ENCODE measurements at places on chromosomes 1 and 21.

DNA sequence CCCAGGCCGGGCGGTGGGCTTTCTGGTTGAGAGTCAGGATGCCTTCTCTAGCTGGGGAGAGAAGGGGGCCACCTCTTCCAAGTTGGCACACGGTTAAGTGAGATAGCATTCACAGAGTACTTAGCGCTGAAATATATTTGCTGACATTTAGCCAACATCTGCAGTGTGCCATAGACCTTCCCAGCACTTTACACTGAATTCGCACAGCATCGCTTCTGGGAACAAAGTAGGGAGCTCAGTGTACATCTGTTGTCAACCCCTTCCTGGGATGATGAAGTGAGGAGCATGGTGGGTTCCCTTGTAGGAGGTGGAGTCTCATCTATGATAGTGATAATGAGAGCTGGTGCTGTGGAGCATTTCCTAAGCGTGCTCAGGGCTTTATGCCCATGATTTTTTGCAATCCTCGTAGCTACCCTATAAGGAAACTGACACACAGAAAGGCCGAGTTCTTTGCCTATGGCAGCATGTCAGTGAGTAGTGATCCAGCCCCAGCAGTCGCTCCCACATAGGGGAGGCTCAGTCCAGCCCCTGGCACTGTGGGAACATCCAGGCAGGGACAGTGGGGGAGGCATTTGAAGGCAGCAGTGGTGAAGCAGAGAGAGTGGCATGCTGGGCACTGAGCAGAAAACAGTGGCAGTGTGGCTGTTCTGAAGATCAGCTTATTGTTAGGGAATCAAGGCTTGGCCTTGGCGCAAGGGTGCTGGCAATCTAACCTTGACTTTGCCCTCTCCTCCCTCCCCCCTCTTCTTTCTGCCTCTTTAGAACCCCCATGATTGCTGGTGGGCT lies 176.2 kb downstream of the PGBD5 start:
- no peak for DNase-seq
- no peak overlapping the region for H3K4me3 ChIP-seq
- H3K4me1 ChIP-seq = peaks cover 6% of the 10 kb centered on the region
- no peak overlapping the region for H3K27ac ChIP-seq
- no peaks in the 10 kb centered on the region for H3K36me3 ChIP-seq

DNA sequence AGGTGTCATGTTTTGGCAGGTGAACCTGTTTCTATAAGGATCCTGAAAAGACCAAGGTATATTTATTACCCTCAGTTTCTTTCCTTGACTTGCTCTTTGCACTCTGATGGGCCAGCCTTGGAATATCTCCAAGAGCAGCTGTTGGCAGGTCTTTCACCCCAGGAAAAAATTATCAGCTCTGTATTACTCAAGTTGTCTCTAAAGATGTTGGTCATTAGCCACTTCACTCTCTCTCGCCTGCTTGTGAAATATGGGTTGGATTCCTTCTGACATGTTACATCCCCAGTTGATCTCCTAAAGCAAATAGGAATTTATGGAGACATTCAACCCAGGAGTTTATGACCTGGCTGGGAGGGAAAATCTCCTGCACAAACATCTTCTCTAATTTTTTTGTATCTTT lies 85.9 kb downstream of the KCNJ15 start:
- no peaks in the 10 kb centered on the region for H3K36me3 ChIP-seq
- DNase-seq = no peak
- H3K27me3 ChIP-seq = no peaks in the 10 kb centered on the region
- H3K4me1 ChIP-seq = no peaks in the 10 kb centered on the region
- no peak overlapping the region for H3K27ac ChIP-seq

- DNase-seq = no peak
- peaks cover 50% of the 10 kb centered on the region for H3K27me3 ChIP-seq
- H3K4me3 ChIP-seq = peak overlapping the region; percentile 67
- H3K4me1 ChIP-seq = peaks cover 40% of the 10 kb centered on the region
Measured at GRCh38 chr1:155125946-155126555, 1.6 kb upstream of the EFNA1 start.

DNA sequence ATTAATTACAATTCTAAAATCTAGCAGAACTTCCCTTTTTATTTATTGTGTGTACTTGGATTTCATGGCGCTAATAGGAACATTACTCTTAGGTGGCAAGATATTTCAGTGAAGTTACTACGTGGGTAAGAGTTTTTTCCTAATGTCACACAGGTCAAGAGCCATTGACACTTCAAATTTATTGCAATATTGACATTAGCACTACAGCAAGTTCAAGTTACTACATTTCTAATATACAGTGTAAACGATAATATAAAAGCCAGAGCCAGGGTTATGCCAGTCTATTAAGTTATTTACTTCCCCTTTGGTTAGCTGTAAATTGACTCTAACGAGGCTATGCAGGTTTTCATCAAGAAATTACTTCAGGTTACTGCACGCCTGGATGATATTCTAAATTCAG lies 29.7 kb downstream of the CHODL start:
- H3K27ac ChIP-seq = no peak overlapping the region
- no peak for DNase-seq
- no peaks in the 10 kb centered on the region for H3K36me3 ChIP-seq
- H3K4me3 ChIP-seq = no peak overlapping the region

DNA sequence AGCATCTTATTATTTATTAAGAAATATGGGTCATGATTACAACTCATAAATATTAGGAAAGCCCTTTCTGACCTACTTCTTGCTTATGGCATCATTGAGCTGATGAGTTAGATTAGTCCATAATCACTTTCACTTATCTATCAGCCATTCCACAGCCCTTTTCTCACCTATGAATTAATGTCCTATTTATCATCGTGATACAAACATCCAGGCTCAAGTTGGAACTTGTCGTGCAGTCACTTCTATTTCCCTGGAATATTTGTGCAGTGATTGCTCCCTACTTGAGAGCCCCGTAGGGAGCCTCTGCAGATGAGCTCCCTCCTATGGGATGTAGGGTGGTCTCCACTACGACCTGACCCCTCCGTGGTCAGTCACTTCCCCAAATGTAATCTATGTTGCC lies 8.1 kb upstream of the F3 start:
- no peak overlapping the region for H3K4me3 ChIP-seq
- H3K36me3 ChIP-seq = no peaks in the 10 kb centered on the region
- no peak overlapping the region for H3K27ac ChIP-seq
- DNase-seq = no peak

- H3K4me1 ChIP-seq = no peaks in the 10 kb centered on the region
- no peak overlapping the region for H3K4me3 ChIP-seq
- DNase-seq = no peak
- H3K27me3 ChIP-seq = no peaks in the 10 kb centered on the region
Measured at GRCh38 chr21:33667636-33668035, 25.3 kb downstream of the ITSN1 start.

DNA sequence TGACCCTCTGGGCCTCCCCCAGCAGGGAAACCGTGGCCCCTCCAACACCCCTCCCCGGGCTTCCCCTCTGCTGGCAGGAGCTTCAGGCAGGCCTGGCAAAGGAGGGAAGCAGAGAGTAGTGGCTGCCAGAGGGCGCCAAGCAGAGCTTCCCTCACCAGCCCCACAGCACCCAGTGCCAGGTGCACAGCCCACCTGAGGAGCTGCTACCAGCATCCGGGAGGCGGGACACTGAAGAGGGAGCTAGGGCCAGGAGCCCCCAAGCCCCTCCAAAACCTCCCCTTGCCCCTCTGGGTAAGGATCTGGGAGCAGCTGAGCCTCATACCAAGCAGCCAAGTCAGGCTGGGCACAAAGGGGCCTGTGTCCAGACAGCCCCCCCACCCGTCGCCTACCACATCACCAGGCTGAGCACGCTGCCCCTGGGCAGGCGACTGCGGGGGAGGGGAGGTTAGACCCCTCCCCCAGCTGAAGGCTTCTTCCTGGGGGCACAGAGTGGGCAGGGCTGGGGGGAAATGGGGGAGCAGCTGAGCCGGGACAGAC lies 19.6 kb downstream of the CCDC24 start:
- no peak overlapping the region for H3K27ac ChIP-seq
- DNase-seq = no peak

- H3K4me3 ChIP-seq = no peak overlapping the region
- no peaks in the 10 kb centered on the region for H3K27me3 ChIP-seq
- 0 out of 2 replicates have a peak, but pooled peaks cover 2% of the 10 kb centered on the region for H3K4me1 ChIP-seq
- no peak overlapping the region for H3K27ac ChIP-seq
Measured at GRCh38 chr1:115807723-115808122, 33.2 kb downstream of the NHLH2 start.

DNA sequence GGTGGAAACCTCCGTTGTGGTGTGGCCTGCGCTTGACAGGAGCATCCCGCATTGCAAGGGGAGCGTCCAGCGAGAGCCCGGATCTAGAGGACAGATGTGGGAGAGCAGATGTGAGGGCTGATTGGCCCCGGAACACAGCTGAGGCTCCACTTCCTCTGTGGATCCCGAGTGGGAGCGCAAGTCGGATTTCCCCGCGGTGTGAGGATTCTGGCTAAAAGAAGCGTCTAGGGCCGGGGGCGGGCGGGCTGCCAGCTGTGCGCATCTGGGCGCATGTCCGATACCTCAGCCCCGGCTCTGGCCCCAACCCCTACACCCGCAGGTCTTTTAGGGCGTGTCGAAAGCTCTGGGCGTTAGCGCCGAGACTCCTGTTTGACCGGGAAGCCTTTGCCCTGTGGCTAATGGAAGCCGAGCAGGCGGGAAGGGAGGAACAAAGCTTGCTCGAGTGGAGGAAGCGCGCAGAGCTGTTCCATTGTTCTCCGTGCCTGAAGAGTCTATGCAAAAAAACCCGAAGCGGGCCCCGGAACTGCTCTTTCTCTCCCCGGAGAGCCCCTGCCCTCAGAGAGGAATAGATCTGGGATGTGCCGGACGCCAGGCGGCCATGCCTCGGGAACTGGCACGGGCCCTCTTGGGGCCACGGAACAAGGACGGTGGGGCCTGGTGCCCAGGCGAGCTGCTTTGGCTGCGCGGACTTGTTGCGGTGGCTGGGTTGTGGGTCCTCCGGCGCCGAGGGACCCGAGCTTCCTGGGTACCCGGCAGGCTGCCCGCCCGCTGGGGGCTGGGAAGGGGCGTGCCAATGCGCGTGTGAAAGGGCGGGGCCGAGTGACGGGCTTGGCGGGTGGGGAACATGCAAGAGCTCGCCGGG lies 111.1 kb downstream of the NAV1 start:
- H3K36me3 ChIP-seq = no peaks in the 10 kb centered on the region
- peak; percentile 90 for DNase-seq
- no peak overlapping the region for H3K27ac ChIP-seq
- H3K27me3 ChIP-seq = no peaks in the 10 kb centered on the region
- peaks cover 33% of the 10 kb centered on the region for H3K4me1 ChIP-seq

DNA sequence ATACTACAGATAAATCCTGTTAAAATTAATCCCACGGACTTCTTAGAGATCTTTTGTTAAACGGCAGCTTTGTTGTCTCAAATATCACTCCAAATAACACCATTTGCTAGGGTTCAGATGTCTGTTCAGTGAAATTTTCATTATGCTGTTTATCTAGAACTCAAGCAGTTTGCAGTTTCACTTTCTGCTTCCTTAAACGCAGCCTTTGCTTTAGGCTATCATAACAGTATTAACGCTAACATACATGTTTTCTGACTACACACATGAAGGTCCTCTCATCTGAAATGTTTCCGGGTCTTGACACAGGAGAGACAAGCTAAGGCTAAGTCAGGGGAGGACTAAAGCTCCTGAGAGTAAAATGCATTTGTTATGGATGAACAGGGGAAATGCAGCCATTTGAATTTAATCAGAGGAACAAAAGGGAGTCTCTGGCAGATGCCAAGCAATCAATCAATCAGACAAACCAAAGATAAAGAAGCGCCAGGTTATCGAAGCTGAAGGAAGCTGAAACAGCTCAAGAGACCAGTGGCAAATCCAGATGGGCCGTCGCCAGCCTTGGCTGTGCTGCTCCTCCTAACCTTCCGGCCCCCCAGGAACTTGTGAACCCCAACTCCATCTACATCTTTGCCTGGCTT lies 16.9 kb downstream of the CCSAP start:
- peaks cover 35% of the 10 kb centered on the region for H3K36me3 ChIP-seq
- H3K4me1 ChIP-seq = no peaks in the 10 kb centered on the region
- DNase-seq = no peak

DNA sequence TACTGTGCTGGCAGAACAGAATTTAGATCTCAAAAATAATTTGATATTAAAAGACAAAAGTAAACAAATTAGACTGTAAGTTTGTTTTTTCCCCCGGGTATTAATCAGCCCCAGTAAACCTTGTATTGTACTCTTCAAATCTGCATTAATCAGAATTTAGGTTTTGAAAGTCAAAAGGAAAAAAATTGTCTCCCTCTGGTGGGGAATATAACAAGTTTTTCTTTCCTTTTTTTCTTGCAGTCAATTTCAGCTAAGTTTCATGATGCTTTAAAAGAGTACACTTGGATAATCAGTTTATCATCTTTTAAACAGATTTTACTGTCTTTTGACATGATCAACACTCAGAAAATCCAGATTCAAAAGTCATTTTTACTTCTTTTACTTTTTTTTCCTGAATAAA lies 134.5 kb upstream of the PKN2 start:
- no peak overlapping the region for H3K4me3 ChIP-seq
- DNase-seq = no peak
- H3K27me3 ChIP-seq = no peaks in the 10 kb centered on the region

GRCh38 chr21:45372732-45373355 lies 32.1 kb upstream of the COL18A1 start:
- H3K27me3 ChIP-seq = no peaks in the 10 kb centered on the region
- no peak overlapping the region for H3K27ac ChIP-seq
- H3K4me3 ChIP-seq = no peak overlapping the region
- no peak for DNase-seq

GRCh38 chr1:232667778-232668165 lies 37.8 kb upstream of the SIPA1L2 start:
- no peaks in the 10 kb centered on the region for H3K36me3 ChIP-seq
- no peak overlapping the region for H3K27ac ChIP-seq
- no peak overlapping the region for H3K4me3 ChIP-seq
- no peaks in the 10 kb centered on the region for H3K4me1 ChIP-seq
- no peak for DNase-seq
- no peaks in the 10 kb centered on the region for H3K27me3 ChIP-seq

- no peak overlapping the region for H3K4me3 ChIP-seq
- H3K36me3 ChIP-seq = no peaks in the 10 kb centered on the region
Measured at GRCh38 chr1:2982615-2983318, 38.5 kb upstream of the ACTRT2 start.

GRCh38 chr1:246280551-246280950 lies 226.5 kb downstream of the SMYD3 start:
- H3K27ac ChIP-seq = no peak overlapping the region
- no peaks in the 10 kb centered on the region for H3K27me3 ChIP-seq
- no peak for DNase-seq
- H3K4me1 ChIP-seq = no peaks in the 10 kb centered on the region
- H3K4me3 ChIP-seq = no peak overlapping the region

- H3K4me1 ChIP-seq = peaks cover 3% of the 10 kb centered on the region
- no peak overlapping the region for H3K27ac ChIP-seq
- no peak for DNase-seq
- no peak overlapping the region for H3K4me3 ChIP-seq
- no peaks in the 10 kb centered on the region for H3K36me3 ChIP-seq
Measured at GRCh38 chr1:187481581-187482148, 652.9 kb downstream of the PLA2G4A start.

GRCh38 chr21:14414932-14415508 lies 32.1 kb upstream of the HSPA13 start:
- DNase-seq = no peak
- H3K36me3 ChIP-seq = no peaks in the 10 kb centered on the region
- no peak overlapping the region for H3K27ac ChIP-seq
- H3K27me3 ChIP-seq = no peaks in the 10 kb centered on the region
- no peak overlapping the region for H3K4me3 ChIP-seq
